Activated T-cell treated with anti-CD3 and anti-CD28 coated beads, Interleukin-2, amount 50 U/mL, for 48 hours (primary cell): ENCODE measurements at places on chromosomes 1 and 21.
A peak's percentile ranks its signal among the peaks of the same experiment; 100 is the strongest.

DNA sequence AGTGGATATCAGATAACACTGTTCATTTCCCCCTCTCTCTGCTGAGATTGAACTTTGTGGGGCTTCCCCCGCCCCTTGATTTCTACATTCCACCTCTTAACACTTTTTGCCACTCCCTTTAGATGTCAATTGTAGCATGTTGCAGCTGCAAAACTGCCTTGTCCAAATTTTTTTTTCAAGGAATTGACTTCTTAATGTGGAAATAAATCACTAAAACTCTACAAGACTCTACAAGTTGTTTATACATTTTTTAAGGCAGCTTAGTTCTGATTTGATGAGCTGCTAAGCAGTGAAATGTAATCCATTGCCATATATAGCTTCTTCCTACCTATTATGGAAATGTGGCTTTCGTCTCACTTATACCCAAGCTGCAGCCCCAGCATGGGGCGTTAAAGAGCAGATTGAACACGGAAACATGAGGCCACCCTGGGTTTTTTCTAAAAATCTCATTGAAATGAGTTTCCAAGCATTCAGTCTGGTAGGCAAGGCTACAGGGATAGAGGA lies 132.2 kb downstream of the SYT2 start:
- no peak for DNase-seq

DNA sequence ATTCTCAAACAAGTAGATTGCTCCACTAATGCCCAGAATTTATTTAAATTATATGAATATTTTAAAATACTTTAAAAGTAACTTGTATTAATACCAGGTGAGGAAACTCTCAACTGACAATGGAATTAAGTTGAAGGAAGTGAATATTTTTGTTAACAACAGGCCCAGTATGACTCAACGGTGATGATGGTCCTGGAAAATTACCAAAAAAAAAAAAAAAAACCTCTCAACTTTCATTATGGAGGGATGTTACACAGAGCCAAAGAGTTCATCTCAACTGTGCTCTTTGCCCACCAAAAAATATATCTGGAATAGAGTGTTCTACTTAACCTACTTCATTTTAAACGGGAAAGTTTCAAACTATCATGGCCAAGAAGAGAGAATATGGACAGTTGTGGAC lies 28.3 kb downstream of the CFH start:
- no peak for DNase-seq

- no peak for DNase-seq
These were observed 155.6 kb downstream of the NUF2 start for GRCh38 chr1:163477276-163477830.

- DNase-seq, result no peak
These were observed 48.6 kb downstream of the WNT2B start for GRCh38 chr1:112557385-112557784.

- DNase-seq, result no peak
These were observed 382.0 kb upstream of the PROX1 start for GRCh38 chr1:213605732-213606131.

- no peak for DNase-seq
These were observed at the start of gene LCE1F for GRCh38 chr1:152774875-152775274. Gene LCE1F, plus strand, starts transcription at chr1:152775140. Its CDS starts 1,232 bp downstream, at chr1:152776372.

GRCh38 chr1:10507111-10507879 lies 32.5 kb downstream of the PEX14 start:
- peak; percentile 59 for DNase-seq

DNA sequence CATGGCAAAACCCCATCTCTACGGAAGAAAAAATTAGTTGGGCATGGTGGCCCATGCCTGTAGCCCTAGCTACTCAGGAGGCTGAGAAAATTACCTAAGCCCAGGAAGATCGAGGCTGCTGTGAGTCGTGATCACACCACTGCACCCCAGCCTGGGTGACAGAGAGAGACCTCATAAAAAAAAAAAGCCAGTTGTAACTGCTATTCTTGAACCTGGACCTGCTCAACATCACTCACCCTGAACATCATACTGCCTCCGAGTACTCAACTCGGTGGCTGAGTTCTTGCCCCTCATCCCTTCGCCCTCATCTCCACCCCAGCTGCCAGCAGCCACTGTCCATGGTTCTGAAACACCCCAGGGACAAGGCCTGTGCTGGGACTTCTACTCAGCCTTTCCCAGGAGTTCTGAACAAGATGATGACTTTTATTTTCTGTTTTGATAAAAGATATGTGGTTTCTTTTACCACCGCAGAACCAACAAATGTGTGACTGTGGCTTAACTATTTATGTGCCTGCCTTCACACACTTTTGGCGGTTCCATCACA lies 5.4 kb upstream of the DISP3 start:
- peak; percentile 31 for DNase-seq

DNA sequence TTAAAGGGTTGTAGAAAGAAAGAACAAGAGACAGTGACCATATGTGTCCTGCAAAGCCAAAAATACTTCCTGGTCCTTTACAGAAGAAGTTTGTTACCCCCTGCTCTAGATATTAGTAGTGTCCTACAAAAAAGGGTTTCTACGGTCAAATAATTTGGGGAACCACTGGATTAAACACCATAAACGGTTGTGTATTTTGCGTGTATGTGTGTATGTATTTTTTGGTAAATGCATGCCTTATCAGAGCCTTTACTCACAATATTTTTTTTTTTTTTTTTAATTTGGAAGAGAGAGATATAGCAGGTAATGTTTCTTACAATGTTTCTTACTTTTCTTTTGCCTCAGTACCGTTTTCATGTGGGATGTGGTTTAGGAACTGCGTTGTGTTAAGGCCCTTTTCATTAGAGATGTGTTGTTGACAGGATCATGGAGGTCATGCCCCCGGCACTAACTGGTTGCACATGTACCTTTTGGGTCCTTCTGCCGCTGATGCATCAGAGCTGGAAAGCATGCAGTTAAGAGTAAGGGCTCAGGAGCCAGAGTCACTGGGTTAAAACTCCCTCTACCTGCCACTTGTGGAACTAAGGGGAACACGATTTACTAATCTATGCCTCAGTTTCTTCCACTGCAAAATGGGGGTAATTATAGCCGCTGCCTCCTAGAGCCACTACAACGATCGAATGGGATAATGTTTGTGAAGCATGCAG lies 234.6 kb upstream of the KAZN start:
- no peak for DNase-seq

- DNase-seq, result no peak
These were observed 132.5 kb downstream of the NPHP4 start for GRCh38 chr1:5859766-5860165.
